ENCODE measurements at places on chromosomes 1 and 21.

- H3K4me3 ChIP-seq: no peak overlapping the region
- H3K36me3 ChIP-seq: no peaks in the 10 kb centered on the region
- no peak for DNase-seq
- H3K27ac ChIP-seq: no peak overlapping the region
- peaks cover 51% of the 10 kb centered on the region for H3K27me3 ChIP-seq
- H3K4me1 ChIP-seq: peaks cover 2% of the 10 kb centered on the region
Measured at GRCh38 chr1:201283836-201284553, 689 bp downstream of the PKP1 start.

DNA sequence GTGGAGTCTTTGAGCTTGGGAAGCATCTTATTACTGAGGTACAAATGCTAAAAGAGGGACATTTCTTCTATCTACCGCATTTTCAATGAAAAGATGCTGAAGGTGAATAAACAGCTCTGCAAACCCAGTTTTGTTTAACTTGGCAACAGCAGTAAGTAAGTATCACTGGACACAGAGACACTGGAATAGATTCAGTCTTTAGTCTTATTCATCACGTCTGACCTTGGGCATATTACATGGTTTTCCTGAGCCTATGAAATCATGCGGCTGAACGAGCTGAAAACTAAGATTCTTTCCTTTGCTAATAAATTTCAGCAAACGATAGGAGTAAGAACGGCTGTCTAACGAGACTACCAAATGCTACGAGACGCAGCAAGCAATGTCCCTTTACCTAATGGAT lies 207.4 kb downstream of the GABPA start:
- peaks cover 4% of the 10 kb centered on the region for H3K36me3 ChIP-seq
- H3K4me1 ChIP-seq: no peaks in the 10 kb centered on the region
- no peak overlapping the region for H3K27ac ChIP-seq
- no peak for DNase-seq
- H3K27me3 ChIP-seq: no peaks in the 10 kb centered on the region

DNA sequence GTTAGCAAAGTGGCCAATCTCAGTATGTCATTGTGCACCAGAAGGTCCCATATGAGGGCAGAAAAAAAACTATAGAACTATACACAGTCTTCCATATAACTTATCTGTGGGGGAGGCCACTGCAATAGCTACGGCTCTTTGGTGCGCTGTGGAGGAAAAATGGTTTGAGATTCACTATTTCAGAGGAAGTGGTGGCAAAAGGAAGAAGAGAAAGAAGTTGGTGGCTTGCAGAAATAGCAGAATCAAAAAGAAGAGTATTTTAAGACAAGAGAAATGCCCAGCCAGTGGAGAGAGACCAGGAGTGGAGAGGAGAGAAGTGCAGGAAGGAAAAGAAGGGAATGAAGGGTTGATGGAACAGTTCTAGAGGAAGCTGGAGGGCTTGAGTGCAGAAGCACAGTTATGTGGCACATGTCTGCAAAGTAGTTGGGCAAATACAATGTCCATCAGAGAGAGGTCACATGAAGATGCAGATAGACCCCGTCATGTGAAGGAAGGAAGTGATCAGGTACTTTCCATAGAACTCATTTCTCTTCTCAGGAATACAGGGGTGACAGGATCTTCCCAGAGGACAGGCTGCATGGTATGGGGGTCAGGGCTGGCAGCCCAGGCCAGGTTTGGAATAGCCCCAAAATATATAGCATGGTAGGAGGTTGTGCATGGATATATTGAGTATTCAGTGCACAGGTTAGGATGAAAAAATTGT lies 64.6 kb downstream of the RUNX1 start:
- H3K27me3 ChIP-seq: no peaks in the 10 kb centered on the region
- DNase-seq: no peak
- H3K4me1 ChIP-seq: peaks cover 87% of the 10 kb centered on the region
- H3K27ac ChIP-seq: peak overlapping the region; percentile 95

- no peak for DNase-seq
- H3K27ac ChIP-seq: peak overlapping the region; percentile 34
- peaks cover 3% of the 10 kb centered on the region for H3K27me3 ChIP-seq
- H3K36me3 ChIP-seq: peaks cover 36% of the 10 kb centered on the region
Measured at GRCh38 chr1:150152772-150153456, 3.2 kb downstream of the PLEKHO1 start.

- no peaks in the 10 kb centered on the region for H3K4me1 ChIP-seq
- no peak for DNase-seq
- H3K36me3 ChIP-seq: no peaks in the 10 kb centered on the region
- H3K27ac ChIP-seq: no peak overlapping the region
- no peaks in the 10 kb centered on the region for H3K27me3 ChIP-seq
- no peak overlapping the region for H3K4me3 ChIP-seq
Measured at GRCh38 chr1:241136389-241136788, 220.6 kb downstream of the RGS7 start.

- H3K27me3 ChIP-seq: no peaks in the 10 kb centered on the region
- DNase-seq: no peak
- H3K36me3 ChIP-seq: peaks cover 2% of the 10 kb centered on the region
Measured at GRCh38 chr1:238061967-238062613, 171.4 kb upstream of the ZP4 start.

GRCh38 chr1:151887028-151887427 lies 22.3 kb downstream of the THEM4 start:
- H3K4me1 ChIP-seq: peaks cover 16% of the 10 kb centered on the region
- H3K36me3 ChIP-seq: peaks cover 38% of the 10 kb centered on the region

DNA sequence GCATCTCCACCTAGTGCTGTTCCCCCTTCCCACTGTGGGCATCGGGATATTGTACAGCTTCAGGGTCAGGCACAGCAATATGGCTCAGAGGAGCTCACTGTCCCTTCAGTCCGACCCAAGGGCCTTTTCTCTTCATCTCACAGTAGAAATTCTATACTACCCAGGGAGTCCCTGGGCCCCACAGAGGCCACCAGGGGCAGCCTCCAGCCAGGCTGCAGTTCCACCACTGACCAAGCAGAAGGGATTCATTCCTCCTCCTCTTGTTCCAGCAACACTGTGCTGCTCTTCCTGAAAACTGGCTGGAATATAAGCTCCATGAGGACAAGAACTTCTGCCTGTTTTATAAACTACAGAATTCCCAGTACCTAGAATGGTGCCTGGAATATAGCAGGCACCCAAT lies 70.5 kb downstream of the CD34 start:
- H3K4me3 ChIP-seq: no peak overlapping the region
- DNase-seq: no peak
- H3K27me3 ChIP-seq: no peaks in the 10 kb centered on the region
- H3K36me3 ChIP-seq: peaks cover 24% of the 10 kb centered on the region
- no peak overlapping the region for H3K27ac ChIP-seq
- H3K4me1 ChIP-seq: peaks cover 54% of the 10 kb centered on the region

DNA sequence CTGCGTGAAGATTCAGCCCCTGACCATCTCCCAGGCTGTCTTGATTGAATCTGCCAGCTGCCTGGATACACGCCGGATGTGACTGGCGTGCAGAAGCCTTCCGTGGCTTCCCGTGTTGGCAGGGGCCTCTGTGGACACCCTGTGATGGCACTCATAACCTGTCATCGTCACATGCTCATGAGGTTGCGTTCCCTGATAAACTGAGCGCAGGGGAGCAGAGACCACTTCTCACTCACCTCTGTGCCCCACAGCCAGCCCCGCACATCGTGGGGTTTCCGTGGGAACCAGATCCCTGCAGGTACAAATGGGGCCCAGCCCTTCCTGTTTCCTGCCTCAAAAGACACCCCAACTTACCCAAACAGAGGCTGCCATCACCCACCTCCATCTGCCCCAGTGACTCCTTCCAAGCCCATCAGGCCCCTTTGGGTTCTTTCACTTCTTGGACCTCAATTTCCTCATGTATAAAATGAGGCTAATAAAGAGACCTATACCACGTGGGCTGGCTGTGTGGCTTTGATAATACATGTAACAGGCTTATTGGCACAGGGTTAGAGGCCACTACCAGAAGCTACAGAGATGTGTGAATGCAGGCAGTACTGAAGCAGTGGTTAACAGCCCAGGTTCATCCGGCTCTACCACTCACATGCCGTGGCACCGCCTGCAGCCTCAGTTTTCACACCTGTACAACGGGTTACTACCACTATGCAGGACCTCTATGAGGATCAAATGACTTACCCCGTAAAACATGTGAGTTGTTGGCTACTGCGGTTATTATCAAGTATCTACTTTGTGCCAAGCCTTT lies 23.6 kb downstream of the HTR6 start:
- DNase-seq: no peak
- H3K4me3 ChIP-seq: no peak overlapping the region
- no peak overlapping the region for H3K27ac ChIP-seq
- H3K4me1 ChIP-seq: peaks cover 19% of the 10 kb centered on the region

DNA sequence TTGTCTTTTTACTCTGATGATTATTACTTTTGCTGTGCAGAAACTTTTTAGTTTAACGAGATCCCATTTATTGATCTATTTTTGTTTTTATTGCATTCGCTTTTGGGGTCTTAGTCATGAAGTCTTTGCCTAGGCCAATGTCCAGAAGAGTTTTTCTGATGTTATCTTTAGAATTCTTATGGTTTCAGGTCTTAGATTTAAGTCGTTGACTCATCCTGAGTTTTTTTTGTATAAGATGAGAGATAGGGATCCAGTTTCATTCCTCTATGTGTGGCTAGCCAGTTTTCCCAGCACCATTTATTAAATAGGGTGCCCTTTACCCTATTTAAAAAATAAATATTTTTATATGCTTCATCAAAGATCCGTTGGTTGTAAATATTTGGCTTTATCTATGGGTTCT lies 13.2 kb downstream of the MAN1C1 start:
- H3K27ac ChIP-seq: peak overlapping the region; percentile 32
- no peak overlapping the region for H3K4me3 ChIP-seq
- DNase-seq: no peak
- H3K36me3 ChIP-seq: peaks cover 35% of the 10 kb centered on the region

GRCh38 chr1:3152143-3152542 lies 83.1 kb downstream of the PRDM16 start:
- H3K27me3 ChIP-seq: peaks cover 29% of the 10 kb centered on the region
- no peak overlapping the region for H3K4me3 ChIP-seq
- no peaks in the 10 kb centered on the region for H3K4me1 ChIP-seq
- H3K36me3 ChIP-seq: no peaks in the 10 kb centered on the region
- no peak for DNase-seq
- no peak overlapping the region for H3K27ac ChIP-seq

- no peak for DNase-seq
- H3K36me3 ChIP-seq: no peaks in the 10 kb centered on the region
- no peak overlapping the region for H3K4me3 ChIP-seq
- peaks cover 10% of the 10 kb centered on the region for H3K4me1 ChIP-seq
- no peak overlapping the region for H3K27ac ChIP-seq
- H3K27me3 ChIP-seq: peaks cover 16% of the 10 kb centered on the region
Measured at GRCh38 chr1:205534444-205534985, 30.0 kb downstream of the CDK18 start.

- H3K4me3 ChIP-seq: no peak overlapping the region
- H3K4me1 ChIP-seq: no peaks in the 10 kb centered on the region
- no peaks in the 10 kb centered on the region for H3K36me3 ChIP-seq
- H3K27me3 ChIP-seq: peaks cover 52% of the 10 kb centered on the region
Measured at GRCh38 chr1:200048244-200048643, 20.7 kb downstream of the NR5A2 start.

DNA sequence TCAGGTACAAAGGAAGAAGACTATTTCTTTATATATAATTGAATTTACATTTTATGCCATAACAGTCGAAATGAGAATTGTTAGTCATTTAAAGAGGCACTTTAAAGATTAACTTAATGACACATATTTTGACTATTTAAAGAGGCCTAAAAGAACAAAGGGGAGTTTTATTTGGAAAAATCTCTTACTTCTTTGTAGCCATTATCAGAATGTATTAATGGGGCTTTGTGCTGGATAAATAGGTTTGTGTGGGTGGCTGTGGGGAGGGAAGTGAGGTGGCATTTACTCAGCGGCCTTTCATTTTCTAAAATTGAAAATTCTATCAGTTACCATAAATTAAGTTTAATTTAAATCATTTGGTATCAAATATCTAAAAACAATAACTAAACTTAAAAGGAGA lies 462.2 kb upstream of the CXADR start:
- H3K27me3 ChIP-seq: no peaks in the 10 kb centered on the region
- DNase-seq: no peak
- no peaks in the 10 kb centered on the region for H3K4me1 ChIP-seq
- H3K27ac ChIP-seq: no peak overlapping the region
- no peak overlapping the region for H3K4me3 ChIP-seq
- H3K36me3 ChIP-seq: no peaks in the 10 kb centered on the region

Measured in activated naive CD8-positive, alpha-beta T cell treated with anti-CD3 and anti-CD28 coated beads for 36 hours (primary cell).